ENCODE measurements at places on chromosomes 5 and 9.

DNA sequence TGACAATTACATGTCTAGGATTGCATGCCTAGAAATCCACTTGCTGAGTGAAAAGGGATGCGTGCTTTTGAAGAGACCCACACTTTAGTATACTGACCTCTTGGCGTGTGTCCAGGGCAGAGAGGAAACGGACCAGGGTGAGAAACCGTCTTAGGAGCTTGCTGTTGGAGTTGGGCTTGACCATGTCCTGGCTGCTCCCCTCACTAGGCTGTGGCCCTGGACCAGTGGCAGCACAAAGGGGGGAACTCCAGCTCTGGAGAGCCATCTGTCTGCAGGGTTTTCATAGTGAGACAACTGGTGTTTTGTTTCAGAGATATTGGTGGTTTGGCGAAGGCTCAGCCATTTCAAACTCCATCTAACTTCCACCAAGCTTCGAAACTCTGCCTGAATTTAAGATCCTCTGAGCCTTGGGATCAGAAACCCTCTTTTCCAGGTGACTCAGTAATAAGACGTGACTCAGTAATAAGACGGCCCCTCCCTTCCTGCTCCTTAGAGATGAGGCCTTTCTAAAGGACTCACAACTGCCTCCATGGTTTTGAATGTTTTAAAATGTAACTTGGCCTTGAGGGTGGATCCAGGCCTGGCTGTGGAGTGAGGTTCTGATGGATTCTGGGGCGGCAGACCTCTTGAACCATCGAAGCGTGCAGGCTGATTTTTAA is 165.8 kb downstream of the MELK start:
- DNase-seq, result peak; percentile 7

GRCh38 chr5:67140413-67140812 is 56.2 kb downstream of the CD180 start:
- no peak for DNase-seq

DNA sequence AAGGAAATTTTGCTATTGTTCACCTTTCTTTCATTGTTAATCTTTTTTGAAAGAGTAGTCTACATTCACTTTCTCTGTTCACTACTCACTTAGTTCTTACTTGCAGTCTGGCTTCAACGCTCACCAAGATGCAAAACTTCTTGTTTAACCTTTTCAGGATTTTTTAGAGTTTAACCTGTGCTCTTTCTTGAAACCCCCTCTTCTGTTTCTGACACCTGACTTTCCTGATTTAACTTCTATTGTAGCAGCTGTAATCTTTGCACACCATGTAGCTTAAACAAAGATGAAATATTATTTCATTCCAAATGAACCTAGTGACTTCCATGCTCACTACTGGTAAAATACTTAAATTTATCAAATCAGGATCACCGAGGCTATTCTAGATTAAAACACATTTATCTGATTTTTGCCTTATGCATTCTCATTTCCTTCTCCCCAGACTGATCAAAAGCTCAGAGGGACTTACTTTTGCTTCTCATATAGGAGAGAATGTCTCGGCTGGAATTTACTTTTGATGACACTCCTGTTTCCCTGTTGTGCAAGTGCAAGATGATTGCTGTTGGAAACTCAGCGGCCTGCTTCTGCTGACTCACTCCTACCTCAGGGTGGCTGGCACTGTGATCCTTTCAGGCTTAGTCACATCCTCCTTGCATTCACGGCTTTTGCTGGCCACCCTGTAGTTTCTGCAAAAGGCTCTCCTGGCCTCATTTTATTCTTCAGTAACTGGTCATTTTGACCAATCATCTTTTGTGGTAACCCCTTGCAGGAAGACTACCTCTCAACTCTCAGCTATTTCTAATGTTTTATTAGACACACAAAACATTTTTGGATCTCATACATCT is 109.3 kb upstream of the IFNE start:
- DNase-seq, result peak; percentile 96

- peak; percentile 78 for DNase-seq
These were observed 255.1 kb upstream of the NREP start for GRCh38 chr5:112012104-112012503.

DNA sequence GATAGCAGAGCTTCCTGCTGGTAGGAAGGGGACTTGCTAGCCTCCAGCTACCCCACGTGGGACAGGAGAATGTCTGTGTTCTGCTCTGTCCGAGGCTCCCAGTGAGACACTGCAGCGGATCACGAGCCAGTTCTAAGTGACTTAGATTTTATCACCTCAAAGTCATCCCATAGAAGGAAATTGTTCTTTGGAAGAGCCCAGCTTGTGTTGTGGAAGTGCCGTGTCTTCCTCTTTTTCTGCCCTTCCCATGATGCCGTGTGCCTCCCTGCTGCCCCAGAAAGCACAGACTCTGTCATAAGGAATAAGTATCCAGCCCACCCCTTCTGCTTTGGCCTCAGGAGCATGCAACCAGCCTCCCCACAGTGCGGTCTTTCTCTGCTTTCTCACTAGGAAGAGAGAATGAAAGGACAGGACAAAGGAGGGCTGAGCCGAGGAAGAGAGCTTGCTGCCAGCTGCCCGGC is 35.6 kb downstream of the RUFY1 start:
- DNase-seq, result no peak

- DNase-seq, result peak; percentile 69
These were observed 942 bp downstream of the PHF2 start for GRCh38 chr9:93577078-93577974.

DNA sequence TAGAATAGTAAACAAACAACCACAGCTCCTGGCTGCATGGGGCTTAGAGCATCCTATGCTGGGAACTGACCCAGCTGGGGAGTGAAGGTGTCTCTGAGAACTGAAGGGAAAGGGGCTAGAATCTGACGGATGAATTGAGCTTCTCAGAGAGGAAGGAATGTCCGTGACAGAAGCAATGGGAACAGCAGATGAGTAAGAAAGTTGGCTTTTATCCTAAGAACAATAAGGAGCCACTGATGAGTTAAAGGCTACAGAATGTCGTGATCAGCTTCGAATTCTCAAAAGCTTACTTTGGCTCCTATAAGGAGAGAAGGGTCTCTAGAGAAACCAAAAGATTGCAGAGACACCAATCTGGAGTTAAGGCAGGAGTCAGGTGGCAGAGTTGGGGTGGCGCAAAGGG is 52.6 kb downstream of the EBF1 start:
- DNase-seq, result no peak

- peak; percentile 95 for DNase-seq
These were observed 44.4 kb upstream of the ANKDD1B start for GRCh38 chr5:75566710-75567309.

GRCh38 chr5:139342423-139342723 is 719 bp downstream of the PAIP2 start:
- no peak for DNase-seq
